ENCODE measurements at places on chromosomes 11 and 22. TPM values are rescaled to one million over a fixed set of nuclear protein-coding genes. Genes with fewer than 3 reads are reported as not detected.

C11orf86 gene
- not detected for total RNA-seq

TCN2 gene
- 7.4 TPM for total RNA-seq

- H3K27me3 ChIP-seq, result no peaks in the 10 kb centered on the region
- H3K4me3 ChIP-seq, result no peak overlapping the region
- no peak for DNase-seq
Measured at GRCh38 chr11:14577835-14578529, 57.8 kb upstream of the PSMA1 start.

DNA sequence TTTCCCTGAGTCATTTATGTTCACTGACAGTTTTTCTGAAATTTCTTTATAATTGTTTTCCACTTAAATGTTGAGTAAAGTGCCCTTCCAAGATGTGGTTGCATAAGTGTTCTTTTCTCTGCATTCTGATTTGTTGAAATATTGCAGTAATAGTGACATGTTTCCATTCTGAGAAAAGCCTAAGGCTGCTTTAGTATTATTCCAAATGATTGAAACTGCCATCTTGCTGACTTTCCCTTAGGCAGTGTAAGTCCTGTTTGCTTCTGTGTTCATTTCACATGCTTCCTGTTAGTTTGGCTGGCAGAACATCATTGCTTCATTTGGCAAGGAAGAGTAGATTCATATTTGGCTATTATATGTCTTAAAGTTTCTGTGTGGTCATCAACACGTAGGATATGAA lies 146.5 kb downstream of the ELP4 start:
- no peak overlapping the region for H3K27ac ChIP-seq
- H3K27me3 ChIP-seq, result no peaks in the 10 kb centered on the region
- H3K36me3 ChIP-seq, result no peaks in the 10 kb centered on the region
- H3K4me1 ChIP-seq, result no peaks in the 10 kb centered on the region
- DNase-seq, result no peak

GRCh38 chr11:63660972-63661371 lies 10.2 kb downstream of the ATL3 start:
- peaks cover 6% of the 10 kb centered on the region for H3K36me3 ChIP-seq
- no peak overlapping the region for H3K4me3 ChIP-seq
- no peak for DNase-seq
- H3K4me1 ChIP-seq, result no peaks in the 10 kb centered on the region

MYRF gene
- total RNA-seq, result 0.49 TPM

PKP3 gene
- 0.13 TPM for total RNA-seq

GRCh38 chr11:14614091-14614622 lies 29.4 kb upstream of the PDE3B start:
- no peaks in the 10 kb centered on the region for H3K27me3 ChIP-seq
- no peak for DNase-seq
- no peak overlapping the region for H3K27ac ChIP-seq
- no peaks in the 10 kb centered on the region for H3K36me3 ChIP-seq

CCDC134 gene
- 13.2 TPM for total RNA-seq

GRCh38 chr22:45261407-45262088 lies 20.9 kb upstream of the KIAA0930 start:
- H3K4me1 ChIP-seq, result peaks cover 30% of the 10 kb centered on the region
- H3K4me3 ChIP-seq, result no peak overlapping the region
- H3K27me3 ChIP-seq, result no peaks in the 10 kb centered on the region
- no peaks in the 10 kb centered on the region for H3K36me3 ChIP-seq

GRCh38 chr11:120958185-120958584 lies 65.7 kb upstream of the TBCEL start:
- H3K27ac ChIP-seq, result no peak overlapping the region
- no peak overlapping the region for H3K4me3 ChIP-seq
- H3K4me1 ChIP-seq, result peaks cover 12% of the 10 kb centered on the region
- no peak for DNase-seq

GRCh38 chr11:120338107-120338933 lies 2.1 kb downstream of the ARHGEF12 start:
- peaks cover 7% of the 10 kb centered on the region for H3K4me1 ChIP-seq
- H3K27me3 ChIP-seq, result peaks cover 2% of the 10 kb centered on the region
- H3K4me3 ChIP-seq, result peak overlapping the region; percentile 90

UBQLNL gene
- total RNA-seq, result 0.18 TPM

CDC42BPG gene
- total RNA-seq, result 0.35 TPM

DNA sequence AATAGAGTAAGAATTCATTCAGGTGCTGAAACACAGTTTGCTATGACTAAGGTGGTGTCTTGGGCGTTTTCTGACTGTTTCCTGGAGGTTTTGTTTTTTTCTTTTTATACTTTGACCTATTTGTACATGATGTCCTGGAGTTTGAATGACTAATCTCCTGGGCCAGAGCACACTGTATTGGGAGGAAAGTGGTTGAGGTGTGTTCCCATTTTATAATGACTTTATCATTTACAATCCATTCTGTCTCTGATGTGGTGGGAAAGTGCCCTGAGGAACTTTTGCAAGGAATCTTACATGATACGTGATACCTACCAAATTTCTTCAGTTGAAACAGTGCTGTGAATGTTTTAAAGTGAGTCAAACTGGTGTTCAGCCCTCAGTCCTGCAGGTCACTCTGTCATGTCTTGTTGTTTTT lies 80.8 kb downstream of the TNRC6B start:
- H3K4me3 ChIP-seq, result no peak overlapping the region
- H3K36me3 ChIP-seq, result peaks cover 23% of the 10 kb centered on the region
- no peaks in the 10 kb centered on the region for H3K4me1 ChIP-seq
- no peak for DNase-seq
- no peaks in the 10 kb centered on the region for H3K27me3 ChIP-seq

OR5B3 gene
- not detected for total RNA-seq

CD6 gene
- 0.18 TPM for total RNA-seq

Measured in muscle of leg (tissue), 16 donors.